ENCODE measurements at places on chromosomes 13 and 19. TPM values are rescaled to one million over a fixed set of nuclear protein-coding genes. Genes with fewer than 3 reads are reported as not detected.

DNA sequence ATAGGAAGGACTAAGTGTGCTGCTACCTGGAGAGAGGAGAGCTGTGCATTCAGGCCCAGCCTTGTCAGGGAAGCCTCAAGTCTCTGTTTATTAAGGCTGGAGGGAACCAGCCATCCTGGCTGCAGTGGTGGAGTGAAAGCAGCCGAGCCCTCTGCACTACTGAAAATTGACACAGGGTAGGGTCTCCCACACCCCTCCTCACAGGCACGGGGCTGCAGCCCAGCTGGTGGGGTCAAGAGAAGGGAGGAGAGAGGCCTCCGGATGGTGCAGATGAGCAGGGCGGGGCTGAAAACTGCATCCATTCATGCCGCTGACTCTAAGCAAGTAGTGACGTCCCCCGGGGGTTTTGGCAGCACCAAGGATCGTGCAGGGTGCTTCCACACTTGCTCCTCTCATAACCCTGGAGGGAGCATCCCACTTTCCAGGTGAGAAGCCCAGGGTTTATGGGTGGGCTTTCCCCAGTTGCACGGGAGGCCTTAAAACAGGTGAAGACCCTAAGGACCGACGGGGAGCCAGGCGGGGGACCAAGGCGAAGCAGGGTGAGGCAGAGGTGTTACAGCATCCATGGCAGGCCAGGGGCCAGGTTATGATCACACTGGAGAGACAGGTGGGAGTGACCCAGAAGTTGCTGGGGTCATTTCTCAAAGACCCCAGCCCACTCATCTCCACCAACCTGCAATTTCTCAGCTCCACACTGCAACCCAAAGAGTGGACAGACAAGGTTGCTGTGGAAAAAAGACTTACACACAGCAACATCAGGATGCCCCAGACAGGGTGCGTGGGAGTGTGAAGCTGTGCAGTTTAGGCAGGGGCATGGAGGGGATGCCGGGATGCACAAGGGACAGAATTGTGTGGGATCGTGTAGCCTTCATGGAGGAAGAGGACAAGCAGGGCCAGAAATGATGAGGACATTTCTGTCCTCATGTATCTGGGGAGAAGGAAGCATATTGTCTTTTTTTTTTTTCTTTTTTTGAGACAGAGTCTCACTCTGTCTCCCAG is 36.8 kb downstream of the VSTM2B start:
- H3K27ac ChIP-seq = no peak overlapping the region
- no peaks in the 10 kb centered on the region for H3K36me3 ChIP-seq
- DNase-seq = no peak
- H3K4me3 ChIP-seq = no peak overlapping the region
- peaks cover 9% of the 10 kb centered on the region for H3K4me1 ChIP-seq
- peaks cover 25% of the 10 kb centered on the region for H3K27me3 ChIP-seq

DNA sequence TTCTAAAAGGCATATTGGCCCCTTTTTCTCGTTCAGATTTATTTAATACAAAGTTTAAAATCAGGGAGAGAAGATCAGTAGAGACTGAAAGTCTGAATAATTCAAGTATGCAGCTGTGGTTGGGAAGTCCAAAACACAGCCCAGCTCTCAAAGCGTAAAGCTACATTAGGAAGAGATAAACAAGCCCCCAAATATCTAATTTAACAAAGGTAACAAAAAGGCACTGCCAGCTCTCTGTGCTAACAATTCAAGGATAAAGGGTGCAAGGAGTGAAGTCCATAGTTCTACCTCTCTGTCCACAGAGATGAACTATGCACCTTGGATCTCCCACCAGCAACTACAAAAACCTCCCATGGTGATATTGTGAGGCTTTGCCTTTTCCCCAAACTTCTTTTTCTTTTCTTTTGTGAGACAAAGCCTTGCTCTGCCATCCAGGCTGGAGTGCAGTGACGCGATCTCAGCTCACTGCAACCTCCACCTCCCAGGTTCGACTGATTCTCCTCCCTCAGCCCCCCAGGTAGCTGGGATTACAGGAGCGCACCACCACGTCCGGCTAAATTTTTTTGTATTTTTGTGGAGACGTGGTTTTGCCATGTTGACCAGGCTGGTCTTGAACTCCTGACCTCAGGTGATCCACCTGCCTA is 104.4 kb downstream of the LHFPL6 start:
- no peaks in the 10 kb centered on the region for H3K4me1 ChIP-seq
- DNase-seq = no peak
- no peaks in the 10 kb centered on the region for H3K36me3 ChIP-seq
- H3K27ac ChIP-seq = no peak overlapping the region
- H3K27me3 ChIP-seq = peaks cover 4% of the 10 kb centered on the region

DNA sequence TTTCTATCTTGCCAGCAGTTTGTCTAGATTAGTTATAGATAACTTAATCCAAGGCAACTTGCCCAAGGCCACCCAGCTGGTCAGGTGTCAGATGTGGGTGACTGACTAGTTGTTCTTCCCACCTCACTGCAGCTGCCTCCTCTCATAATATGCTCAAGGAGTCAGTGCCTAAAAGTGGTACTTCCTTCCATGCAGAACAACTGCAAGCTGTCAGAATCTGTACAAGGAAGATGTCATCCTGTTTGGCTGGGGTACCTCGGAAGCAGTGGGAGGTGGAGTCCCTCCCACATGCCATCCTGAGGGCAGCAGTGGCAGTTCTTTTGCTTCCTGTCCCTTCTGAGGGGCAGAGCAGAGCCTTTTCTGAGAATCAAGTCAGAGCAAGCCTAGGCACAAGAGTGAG is 193.2 kb upstream of the RFC3 start:
- no peaks in the 10 kb centered on the region for H3K36me3 ChIP-seq
- H3K27ac ChIP-seq = no peak overlapping the region
- no peak overlapping the region for H3K4me3 ChIP-seq
- no peak for DNase-seq

- no peak overlapping the region for H3K27ac ChIP-seq
- H3K4me1 ChIP-seq = no peaks in the 10 kb centered on the region
These were observed 66.5 kb downstream of the MLLT1 start for GRCh38 chr19:6213266-6213595.

ONECUT3 gene
- total RNA-seq = not detected

Data from activated naive CD4-positive, alpha-beta T cell treated with anti-CD3 and anti-CD28 coated beads for 36 hours (primary cell).